ENCODE measurements at places on chromosomes 13 and 19.

DNA sequence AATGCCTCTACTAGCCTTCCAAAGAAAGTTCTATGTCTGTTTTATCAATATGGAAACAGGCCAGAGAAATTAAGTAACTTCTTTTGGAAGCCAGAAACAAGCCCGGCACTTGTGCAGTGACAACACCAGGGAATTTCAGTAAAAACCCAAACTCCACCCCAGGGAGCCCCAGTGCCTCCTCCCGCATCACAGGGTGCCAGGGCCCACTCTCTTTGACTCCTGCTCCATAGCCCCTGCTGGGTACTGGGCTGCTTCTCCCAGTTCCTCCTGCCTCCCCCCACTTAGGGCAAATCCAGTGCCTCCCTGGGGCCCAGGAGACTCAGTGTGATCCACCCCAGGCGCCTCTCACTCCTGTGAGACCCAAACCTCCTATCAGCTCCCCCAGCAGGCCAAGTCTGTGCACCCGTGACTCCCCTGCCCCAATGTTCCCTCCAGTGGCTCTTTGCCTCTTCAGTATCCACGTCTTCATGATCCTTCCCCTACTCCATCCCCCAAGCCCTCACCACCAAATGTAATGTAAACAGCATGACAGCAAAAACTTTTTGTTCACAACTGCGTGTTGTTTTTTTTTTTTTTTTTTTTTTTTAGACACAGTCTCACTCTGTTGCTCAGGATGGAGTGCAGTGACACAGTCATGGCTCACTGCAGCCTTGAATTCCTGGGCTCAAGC, 2.3 kb upstream of the FFAR3 start:
- peak; percentile 13 for DNase-seq

- no peak for DNase-seq
Observed at GRCh38 chr13:80612804-80613203, 271.9 kb upstream of the SPRY2 start.

- no peak for DNase-seq
Observed at GRCh38 chr19:31890230-31890629, 455.2 kb upstream of the ZNF507 start.

DNA sequence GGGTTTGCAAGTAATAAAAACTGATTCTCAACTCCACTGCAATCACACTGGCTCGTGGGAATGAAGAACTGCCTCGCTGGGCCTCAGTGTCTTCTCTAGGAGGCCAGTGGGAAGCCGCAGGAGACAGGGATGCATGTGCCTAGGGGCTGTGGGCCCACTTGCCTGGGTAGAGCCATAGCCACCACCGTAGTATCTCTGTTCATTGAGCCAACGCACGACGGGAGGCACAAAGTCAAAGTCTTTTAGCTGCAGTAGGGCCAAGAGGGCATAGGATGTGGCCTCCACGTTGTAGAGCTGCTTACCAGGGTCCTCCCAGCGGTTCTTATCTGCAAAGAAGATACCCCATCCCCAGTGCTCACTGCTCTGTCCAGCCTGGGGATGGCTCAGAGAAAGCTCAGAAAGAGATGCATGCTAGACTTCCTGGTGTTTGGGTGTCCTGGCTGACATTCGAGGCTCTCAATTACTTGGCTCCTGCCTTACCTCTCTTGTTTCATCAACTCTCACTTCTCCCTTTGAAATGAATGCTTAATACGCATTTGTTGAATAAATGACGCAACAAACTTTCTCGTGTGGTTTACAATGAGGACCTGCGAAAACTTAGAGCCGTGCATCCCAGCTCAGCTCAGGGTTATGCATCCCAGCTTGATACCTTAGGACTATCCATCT, 16.1 kb upstream of the TNFSF14 start:
- DNase-seq = no peak

- no peak for DNase-seq
Observed at GRCh38 chr19:55197528-55197927, 11.8 kb downstream of the PTPRH start.

DNA sequence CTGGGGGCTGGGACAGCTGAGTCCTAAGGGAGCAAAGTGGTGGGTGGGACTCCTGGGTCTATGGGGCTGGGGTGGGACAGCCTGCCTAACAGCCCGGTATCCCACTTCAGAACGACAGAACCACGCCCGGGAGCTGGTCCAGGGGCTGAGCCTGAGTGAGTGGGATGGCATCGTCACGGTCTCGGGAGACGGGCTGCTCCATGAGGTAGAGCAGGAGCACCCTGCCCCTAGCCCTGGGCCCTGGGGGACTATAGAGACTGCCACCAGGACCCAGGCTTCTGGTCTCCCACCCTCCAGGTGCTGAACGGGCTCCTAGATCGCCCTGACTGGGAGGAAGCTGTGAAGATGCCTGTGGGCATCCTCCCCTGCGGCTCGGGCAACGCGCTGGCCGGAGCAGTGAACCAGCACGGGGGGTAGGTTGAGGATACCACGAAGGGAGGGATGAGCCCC, 8.6 kb downstream of the SPHK2 start:
- DNase-seq = no peak

- DNase-seq = no peak
Observed at GRCh38 chr13:89486065-89486464, 1814.9 kb downstream of the SLITRK5 start.

- no peak for DNase-seq
Observed at GRCh38 chr13:56558698-56559320, 581.9 kb upstream of the PRR20A start.

- no peak for DNase-seq
Observed at GRCh38 chr13:112775791-112776279, 86.0 kb downstream of the ATP11A start.

DNA sequence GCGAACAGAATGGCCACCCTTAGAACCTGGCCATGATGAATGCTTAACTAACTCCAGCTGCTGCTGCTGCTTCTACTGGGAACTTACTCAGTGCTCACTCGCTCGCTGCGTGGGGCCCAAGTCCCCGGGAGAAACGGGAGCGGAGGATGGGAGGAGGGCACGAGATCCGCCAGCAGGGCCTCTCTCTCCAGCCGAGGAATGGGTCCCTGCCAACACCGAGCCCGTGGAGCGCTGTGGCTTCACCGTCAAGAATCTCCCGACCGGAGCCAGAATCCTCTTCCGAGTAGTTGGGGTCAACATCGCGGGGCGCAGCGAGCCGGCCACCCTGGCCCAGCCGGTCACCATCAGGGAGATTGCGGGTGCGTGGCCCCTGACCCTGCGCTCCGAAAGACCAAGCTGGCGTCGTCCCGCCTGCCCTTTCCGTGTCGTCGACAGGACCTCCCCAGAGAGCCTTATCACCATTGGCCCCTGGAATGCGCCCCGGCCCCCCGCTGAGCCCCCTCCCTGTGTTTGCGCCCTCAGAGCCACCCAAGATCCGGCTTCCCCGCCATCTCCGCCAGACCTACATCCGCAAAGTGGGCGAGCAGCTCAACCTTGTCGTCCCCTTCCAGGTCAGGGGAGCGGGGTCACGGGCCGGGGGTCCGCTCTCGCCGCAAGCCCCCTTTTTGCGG, 17.8 kb upstream of the EMC10 start:
- DNase-seq = no peak

DNA sequence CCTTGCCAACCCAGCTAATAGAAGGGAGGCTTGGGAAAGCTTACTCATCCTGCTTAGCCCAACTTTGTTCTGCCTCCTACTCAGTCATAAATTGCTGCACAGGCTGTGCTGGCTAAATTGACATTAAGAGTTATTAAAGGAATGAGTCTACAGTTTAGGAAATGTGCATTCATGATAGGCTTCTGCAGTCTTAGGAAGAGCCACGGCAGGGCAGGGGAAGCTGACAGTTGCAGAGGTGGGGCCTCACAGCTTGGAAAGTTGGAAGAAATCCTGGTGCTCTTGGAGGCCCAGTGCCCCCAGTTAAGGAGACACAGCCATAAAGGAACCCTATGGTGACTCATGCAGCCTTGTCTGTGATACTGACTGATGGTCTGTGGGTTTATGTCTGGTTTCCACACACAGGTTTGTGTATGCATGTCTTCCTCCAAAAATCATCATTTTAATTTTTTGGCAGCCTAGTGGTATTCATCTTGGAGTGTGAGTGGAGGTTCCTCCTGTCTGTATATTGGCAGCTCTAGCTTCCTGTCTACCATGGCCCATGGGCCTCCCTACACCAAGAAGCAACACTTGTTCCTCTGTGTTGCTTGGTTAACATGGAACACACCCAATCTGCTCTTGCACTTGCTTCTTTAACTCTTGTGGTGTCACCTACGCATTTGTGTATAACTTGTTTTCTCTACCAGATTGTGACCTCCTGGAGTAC, 135.0 kb upstream of the KL start:
- no peak for DNase-seq

DNA sequence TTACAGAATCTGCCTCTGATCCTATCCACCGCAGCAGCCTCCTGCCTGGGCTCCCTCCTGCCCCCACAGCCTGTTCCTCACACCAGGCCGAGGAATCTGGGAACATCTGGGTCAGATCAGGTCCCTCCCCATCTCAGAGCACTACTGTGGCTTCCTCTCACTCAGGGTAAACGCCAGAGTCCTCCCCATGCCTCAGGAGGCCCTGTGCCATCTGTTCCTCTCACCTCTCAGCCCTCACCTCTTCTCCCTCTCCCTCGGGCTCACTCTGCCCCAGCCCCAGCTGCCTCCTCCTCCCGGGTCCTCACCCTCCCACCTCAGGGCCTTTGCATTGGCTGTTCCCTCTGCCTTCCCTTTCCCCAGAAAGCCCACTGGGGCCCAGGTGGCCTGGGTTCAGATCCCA, 18.2 kb downstream of the FCGBP start:
- DNase-seq = no peak

DNA sequence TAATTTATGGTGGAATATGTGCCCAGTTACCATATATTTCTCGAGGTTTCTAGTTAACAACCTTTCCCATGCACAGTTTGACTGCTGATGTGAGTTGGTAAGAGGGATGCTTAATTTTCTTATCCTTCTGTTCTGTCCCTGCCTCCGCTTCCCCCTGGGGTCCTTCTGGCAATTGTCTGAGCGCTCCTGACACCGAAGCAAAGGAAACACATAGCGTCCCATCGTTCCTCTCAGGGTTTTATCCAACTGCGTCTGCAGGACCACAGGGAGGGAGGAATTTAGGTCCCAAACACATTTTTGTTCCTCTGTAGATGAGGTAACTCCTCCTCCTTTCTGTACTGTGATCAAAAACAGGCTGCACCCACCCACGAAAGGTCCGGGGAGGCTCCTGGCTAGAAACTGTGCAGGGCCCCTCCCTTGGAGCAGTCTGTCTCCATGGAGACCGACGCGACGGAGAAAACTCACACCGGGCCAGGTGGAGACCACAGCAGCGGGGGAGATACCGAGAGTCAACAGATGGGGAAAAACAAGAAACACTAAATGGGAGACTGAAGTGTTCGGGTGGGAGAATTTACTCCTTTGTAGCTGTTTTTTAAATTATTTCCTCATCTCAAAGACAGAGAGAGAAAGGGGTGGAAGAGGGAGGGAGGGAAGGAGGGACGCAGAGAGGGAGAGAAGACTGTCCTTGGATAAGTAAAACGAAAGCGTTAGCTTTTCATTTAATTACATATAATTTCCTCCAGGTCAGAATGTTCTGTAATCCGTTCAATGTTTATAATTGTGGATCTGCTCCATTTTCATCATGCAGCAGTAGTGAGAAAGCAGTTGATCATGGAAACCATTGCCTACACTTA, 191.8 kb upstream of the NBEA start:
- DNase-seq = no peak

- no peak for DNase-seq
Observed at GRCh38 chr19:46732966-46733689, 12.7 kb upstream of the FKRP start.

DNA sequence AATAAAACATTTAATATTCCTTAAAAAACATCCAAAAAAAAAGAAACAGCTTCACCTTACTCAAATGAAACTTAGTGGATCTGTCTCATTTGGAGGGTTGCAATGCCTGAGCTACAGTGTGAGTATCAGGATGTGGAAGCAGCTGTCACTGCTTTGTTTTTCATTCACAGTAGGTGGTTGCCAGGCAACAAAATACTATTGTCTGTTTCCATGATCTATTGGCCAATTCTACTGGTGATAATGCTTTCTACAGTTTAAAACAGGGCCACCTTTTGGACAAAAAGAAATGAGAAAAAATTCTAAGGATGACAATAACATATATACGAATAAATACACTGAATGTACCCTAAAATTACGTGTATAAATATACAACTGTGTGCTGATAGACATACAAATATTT, 3.0 kb downstream of the ENOX1 start:
- peak; percentile 25 for DNase-seq

- no peak for DNase-seq
Observed at GRCh38 chr13:31908696-31909411, 122.7 kb upstream of the FRY start.

DNA sequence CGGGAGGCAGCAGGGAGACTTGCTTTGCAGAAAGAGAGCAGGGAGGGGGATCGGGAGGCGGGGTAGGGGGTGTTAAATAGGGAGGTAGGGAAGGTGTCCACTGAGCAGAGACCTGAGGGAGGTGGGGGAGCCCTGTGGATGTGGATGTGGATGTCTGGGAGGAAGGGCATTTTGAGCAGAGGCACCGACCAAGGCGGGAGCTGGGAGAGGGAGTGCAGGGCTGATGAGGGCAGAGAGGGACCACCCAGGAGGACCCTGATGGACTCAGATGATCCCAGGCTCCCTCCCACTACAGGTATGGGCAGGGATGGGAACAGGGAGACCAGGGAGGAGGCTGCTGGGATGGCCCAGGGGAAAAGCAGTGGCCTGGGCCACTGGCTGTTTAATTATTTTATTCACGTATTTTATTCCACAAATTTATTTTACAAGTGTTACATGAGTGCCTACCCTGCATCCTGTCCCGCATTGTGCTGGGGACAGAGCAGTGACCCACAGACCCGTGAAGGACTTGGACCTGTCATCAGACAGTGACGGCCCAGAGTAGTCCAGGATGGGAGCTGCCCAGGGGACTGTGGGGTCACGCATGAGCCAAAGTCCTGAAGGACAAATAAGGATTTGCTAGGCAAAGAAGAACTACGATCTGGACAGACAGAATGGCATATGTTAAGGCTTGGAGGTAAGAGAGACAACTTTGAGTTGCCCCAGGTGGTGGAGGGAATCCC, 5.3 kb downstream of the GRAMD1A start:
- DNase-seq = no peak

DNA sequence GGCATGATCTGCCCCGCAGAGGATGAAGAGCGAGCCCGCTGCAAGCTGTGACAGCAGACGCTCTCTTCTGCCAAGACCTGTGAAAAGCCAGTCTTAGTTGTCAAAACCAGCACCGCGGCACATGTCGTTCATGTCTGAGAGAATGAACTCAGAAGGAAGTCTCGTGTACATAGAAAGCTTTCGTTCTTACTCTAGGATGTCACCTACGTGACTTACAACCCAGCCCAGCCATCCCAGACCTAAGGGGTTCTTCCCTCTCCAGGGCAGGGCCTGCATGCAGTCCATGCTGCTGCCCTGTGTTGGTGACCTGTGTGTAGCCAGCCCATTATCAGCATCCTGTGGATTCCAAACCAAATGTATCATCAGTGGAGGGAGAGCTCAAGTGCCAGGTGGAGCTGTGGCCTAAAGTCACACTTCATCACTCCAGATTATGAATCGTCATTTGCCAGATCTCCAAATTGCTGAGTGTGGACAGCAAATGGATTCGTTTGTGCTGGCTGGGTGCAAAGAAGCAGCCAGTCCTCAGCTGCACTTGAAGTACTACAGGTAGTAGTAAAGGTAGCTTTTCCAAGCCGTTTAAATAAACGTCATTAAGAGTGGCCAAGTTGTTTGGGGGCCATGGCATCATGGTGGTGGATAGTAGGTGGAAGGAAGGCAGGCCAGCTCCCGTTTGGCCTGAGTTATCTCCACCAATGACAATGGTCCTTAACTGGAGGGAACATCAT, 73.9 kb upstream of the GPR183 start:
- DNase-seq = peak; percentile 79

All from GM13977 (cell line).